ENCODE measurements at places on chromosomes 5 and 9.

GRCh38 chr9:73167614-73168013 lies 15.9 kb downstream of the ANXA1 start:
- DNase-seq, result no peak

GRCh38 chr5:116652903-116653302 lies 78.3 kb upstream of the SEMA6A start:
- DNase-seq, result peak; percentile 36

DNA sequence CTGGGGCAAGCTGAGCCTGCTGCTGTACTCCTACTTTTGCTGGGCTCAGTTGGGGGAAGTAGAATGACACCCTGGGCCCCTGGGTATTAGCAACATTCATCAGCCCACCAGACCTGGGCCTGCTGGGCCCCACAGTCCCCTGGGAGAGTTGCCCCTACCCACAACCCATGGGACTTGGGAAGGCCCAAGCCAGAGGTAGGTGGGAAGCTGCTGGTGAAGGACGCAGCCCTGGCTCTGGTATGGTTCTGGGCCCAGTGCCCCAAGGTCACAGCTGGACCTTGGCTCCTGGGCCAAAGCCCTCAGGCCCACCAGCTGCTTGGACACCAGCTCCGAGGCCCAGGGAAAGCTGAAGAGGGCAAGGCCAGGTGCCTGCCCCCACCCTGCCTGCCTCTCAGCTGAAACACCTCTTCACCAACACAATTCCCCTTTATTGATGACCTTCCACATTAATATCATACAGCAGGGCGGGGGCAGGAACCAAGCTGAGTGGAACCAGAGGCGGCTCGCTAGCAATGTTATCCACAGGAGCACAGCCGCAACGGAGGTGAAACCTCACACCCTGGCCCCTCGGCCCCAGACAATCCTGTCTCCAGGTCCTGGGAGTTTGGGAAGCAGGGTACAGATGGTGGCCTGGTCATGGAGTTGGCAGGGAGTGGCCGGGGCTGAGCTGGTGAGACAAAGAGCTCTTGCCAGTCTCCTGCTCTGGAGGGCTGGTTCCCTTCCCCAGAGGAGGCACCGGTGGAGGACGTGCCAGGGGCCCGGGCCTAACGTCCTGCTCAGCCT lies 13.7 kb downstream of the DOLPP1 start:
- no peak for DNase-seq

- no peak for DNase-seq
Measured at GRCh38 chr9:16484180-16484579, 386.3 kb downstream of the BNC2 start.

DNA sequence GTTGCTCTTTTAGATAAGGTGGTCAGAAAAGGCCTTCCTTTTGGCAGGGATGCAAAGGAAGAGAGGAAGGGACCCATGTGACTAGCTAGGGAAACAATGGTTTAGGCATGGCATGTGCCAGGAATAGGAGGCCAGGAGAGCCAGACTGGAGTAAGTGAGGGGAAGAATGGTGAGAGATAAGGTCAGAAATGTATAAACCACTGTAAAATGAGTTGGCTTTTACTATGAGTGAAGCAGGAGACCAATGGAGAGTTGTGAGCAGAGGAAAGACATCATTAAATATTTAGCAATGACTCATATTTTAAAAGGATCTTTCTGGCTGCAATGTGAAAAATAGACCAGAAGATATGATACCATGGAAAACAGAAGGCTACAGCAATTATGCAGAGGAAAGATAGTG lies 50.9 kb downstream of the AP3B1 start:
- peak; percentile 63 for DNase-seq

GRCh38 chr9:116059466-116059865 lies 94.1 kb upstream of the PAPPA start:
- DNase-seq, result no peak

DNA sequence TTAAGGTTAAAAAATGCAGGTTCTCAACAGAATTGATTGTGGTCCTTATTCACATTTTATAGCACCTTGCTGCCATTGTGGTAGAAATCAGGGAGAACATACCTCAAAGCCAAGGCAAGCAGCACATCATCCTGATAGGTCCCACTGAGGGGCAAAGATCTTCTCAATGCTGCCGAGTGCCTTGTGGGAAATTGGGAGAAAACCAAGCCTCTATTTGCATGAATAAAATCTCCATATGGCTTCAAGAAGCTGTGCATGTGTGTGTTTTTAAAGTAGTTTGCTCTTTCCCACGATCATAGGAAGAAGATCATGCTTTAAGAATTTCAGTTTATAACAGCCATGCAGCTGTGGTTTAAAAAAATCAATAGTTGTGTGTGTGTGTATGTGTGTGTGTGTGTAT lies 216.9 kb upstream of the FBXL7 start:
- no peak for DNase-seq

DNA sequence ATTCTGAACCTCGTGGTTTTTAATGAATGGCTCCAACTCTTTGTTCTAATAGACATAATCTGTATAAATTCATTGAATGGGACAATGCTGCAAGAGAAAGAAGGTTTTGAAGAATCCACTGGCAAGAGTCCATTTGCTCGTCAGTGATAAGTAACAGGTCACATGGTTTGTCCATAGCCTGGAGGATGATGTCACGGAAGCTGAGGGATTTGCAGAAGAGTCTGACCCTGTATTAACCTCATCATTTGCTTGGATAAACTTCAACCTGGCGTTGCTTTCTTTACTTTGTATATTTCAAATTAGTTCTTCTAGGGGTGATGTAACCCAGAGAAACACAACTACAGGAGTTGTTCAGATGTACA lies 197.4 kb downstream of the GAS1 start:
- DNase-seq, result peak; percentile 84
